ENCODE measurements at places on chromosomes 6 and 20.

GRCh38 chr20:24838546-24839535 is 110.2 kb upstream of the CST7 start:
- no peak for DNase-seq

GRCh38 chr6:53359843-53360092 is 11.0 kb upstream of the ELOVL5 start:
- no peak for DNase-seq

- no peak for DNase-seq
Observed at GRCh38 chr20:58267389-58268215, 39.1 kb upstream of the ANKRD60 start.

DNA sequence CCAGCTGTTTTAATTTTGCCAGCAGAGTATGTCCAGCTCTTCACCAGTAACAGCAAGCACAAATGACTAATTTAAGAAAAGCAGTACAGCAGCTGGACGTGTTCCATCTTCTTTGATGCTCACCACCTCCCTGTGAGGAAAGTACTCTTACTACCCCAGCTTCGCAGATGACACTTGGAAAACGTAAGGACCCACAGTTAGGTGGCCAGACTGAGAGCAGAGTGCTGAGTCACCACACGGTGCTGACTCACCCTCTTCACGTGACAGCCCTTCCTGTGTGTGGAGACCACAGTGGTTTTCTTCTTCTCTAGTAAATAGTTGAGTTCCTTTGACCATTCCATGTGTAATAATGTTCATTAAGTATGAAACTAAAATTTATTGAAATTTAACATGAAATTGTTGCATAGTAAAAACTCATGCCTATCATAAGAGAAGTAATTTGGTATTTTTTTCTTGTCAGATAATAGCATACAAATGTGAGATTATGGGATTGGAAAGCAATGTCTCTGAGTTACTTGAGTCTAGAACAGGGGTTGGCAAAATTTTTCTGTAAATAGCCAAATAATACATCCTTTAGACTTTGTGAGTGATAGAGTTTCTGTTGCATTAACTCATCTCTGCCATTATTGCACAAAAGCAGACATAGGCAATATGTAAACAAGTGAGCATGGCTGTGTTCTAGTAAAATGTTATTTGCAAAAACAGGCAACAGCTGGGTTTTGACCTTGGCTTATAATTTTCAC is 76.6 kb downstream of the SLX4IP start:
- DNase-seq, result peak; percentile 25

DNA sequence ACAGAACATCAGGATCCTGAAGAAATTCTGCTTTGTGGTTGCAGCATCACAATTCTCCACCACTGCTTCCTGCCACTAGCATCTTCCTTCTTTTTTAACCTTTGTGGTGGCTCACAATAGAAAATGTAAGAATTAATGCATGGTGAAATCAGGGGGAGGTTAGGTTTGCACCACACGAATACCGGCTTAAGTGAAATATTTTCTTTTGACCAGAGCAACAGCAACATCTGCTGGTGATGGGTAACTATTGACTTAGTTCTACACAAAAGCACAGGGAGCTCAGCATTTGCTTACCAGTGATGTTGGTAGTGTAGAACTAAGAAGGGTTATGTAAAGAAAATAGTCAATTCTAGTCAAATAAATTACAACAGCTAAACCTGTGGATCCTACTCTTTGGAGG is 280.5 kb downstream of the SYNE1 start:
- DNase-seq, result no peak

DNA sequence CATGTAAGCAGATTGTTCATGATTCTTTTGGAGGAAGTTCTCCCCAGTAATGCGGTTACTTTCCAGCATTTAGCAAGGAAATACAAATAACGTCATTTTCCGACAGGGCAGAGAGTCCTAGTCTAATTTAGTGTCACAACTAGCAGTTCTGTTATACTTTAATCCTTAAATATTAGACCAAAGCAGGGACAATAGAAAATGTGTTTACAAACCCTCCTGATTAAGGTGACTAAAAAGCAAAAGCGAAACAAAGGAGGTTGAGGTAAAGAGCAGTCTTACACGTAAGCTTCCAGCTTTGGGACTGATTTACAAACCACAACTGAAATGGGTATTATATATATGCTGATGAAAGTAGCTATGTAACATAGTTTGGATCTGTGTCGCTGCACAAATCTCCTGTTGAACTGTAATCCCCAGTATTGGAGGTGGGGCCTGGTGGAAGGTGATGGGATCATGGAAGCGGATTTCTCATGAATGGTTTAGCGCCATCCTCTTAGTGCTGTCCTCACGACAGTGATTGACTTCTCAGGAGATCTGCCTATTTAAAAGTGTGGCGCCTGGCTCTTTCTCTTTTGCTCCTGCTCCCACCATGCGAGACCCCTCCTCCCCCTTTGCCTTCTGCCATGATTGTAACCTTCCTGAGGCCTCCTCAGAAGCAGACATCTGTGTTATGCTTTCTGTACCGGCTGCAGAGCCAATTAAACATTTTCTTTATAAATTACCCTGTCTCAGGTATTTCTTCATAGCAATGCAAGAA is 81.9 kb downstream of the PLCB1 start:
- no peak for DNase-seq

GRCh38 chr20:17558154-17558940 is 11.5 kb upstream of the DSTN start:
- no peak for DNase-seq

GRCh38 chr20:57685146-57685758 is 24.6 kb downstream of the PMEPA1 start:
- no peak for DNase-seq

DNA sequence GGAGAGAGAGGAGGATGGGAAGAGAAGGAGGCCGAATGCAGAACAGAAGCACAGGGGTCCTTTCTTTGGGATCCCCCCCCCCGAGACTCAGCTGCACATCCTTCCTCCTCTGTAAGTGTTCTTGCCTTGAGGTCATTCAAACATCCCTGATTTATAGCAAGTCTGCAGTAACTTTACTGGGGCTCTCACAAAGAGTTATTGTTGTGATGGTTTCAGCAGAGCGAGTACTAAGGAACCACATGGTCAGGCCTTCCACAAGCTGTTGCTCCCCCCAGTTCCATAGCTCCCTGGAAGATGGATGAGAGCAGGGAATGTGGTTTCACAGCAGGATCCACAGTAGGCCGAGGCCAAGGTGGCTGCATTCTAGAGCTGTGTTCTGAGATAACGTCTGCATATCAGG is 351.4 kb upstream of the CDH4 start:
- no peak for DNase-seq

- DNase-seq, result no peak
Observed at GRCh38 chr6:12033770-12034169, 21.7 kb downstream of the HIVEP1 start.

GRCh38 chr6:9139746-9140145 is 704.4 kb upstream of the SLC35B3 start:
- DNase-seq, result no peak

DNA sequence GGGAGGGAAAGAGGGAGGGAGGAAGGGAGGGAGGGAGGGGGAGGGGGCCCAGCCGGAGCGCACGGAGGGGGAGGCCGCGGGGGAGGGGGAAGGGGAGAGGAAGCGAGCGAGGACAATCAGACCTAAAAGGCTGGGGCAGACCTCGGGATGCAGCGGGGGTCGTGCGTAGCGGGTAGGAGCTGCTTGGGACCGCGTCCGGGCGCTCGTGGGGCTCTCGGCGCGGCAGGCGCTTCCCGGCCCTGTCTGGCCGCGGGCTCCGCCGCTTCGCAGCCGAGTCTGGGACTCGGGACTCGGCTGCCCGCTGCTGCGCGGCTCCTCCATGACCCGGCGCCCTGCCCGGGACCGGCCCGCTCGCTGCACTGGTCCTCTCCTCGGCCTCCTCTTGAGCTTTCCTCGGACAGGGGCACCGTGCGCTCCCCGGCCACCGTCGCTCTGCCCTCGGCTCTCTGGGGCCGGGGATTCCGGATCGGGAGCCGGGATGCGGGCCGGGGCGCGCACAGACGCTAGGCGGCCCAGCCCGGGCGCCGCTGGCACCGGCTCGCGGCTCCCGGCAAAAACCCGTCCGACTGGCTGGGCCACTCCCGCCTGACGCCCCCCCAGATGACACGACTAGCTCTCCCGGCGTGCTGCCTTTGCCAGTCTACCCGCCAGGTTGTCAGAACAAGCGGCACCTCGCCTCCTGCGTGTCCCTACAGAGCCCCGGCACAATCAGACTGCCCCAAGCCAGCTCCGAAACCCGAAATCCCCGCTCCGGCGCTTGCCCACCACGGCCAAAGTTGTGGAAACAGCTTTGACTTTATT is 2.2 kb downstream of the TFAP2A start:
- no peak for DNase-seq

DNA sequence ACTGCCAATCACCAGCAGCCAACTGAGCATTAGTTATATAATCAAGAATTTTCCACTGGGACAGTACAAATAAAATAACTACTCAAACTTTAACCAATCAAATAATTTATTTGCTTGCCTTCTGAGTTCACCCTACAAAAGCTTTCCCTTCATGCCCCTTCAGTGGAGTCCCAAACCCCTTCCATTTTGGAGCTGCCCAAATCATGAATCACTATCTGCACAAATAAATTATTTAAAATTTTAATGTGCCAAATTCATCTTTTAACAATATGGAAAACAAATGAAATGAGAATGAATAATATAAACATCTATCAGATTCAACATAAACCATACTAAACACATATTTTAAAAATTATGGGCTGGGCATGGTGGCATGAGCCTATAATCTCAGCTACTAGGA is 85.9 kb downstream of the KIF13A start:
- DNase-seq, result no peak

- no peak for DNase-seq
Observed at GRCh38 chr6:20205722-20206161, 6.5 kb downstream of the MBOAT1 start.

DNA sequence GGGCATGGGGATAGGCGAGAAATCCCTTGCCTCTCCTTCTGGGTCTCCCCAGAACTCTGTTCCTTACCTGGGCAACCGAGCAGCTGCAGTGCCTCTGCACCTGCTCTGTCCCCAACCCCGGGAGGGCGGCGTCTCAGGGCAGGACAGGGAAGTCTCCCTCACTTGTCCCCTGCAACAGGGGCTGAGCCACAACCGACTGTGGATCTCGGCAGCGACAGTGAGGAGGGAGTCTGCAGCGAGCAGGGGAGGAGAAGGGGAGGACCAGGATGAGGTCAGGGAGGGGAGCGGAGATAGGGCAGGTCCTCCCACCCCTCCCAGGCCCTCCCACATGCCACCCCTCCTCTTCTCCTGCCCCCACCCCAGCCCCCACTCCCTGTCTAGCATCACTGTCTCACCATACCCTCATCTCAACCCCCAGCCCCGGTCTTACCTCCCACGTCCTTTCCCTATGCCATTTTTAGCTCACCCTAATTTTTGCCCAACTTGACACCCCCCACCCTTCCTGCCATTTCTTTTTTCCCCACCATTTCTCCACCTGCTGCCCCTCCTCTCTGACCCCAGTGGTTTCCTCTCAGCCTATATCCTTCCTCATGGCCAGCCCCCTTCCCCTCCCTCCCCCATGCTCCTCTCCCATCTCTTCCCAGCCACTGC is at the start of gene TNXB:
TNXB (minus strand) TSS at position 225 of the 651 bp plus-strand sequence. CDS start 11,140 bp downstream, outside the sequence.
- DNase-seq, result no peak

GRCh38 chr20:17825960-17826843 is 126.4 kb downstream of the BANF2 start:
- no peak for DNase-seq

- no peak for DNase-seq
Observed at GRCh38 chr6:129492260-129492659, 217.7 kb downstream of the ARHGAP18 start.

DNA sequence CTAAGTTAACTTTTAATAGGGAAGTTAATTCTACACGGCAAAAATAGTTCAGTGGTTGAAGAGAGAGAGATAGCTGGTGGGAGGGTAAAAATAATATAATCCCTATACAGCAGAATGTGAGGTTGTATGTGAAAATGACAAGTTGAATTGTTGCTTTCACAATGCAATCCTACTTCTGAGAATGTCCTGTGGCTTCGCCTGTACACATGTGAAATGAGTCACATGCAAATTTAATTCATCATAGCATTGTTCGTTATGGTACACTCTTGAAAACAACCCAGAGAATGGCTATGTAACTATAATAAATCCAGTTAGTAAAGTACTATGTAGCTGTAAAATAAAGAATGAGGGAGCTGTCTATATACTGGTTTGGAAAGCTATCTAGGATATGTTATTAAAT is 46.0 kb upstream of the HINT3 start:
- DNase-seq, result no peak

GRCh38 chr6:146581968-146582367 is 16.8 kb upstream of the ADGB start:
- no peak for DNase-seq

GRCh38 chr20:45771182-45771759 is 20.4 kb downstream of the WFDC3 start:
- peak; percentile 78 for DNase-seq

DNA sequence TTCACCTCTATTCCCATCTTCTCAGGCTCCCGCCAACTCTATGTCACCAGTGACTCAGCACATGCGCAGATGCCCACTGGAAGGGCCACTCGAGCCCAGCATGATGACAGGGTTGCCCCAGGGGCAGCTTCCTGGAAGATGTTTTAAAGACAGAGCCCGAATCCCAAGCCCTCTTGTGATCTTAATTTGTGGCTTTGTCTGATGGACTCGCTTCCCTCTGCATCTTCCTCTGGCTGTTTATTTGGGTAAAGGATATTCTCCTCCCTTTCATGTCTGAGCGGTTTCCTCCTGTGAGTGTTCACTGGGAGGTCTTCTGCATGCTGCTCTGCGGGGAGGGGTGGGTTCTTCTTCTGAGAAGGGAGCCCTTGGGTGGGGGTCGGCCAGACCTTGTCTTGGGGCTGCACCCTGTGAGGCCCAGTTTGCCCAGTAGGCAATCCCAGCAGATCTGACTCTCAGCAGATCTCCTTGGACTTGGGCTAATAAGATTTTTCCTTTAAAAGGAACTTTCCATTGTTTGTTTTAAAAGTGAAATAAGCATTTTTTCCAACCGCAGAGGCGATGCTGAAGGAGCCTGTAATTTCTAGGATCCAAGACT is 401.0 kb downstream of the CDC5L start:
- no peak for DNase-seq

All from nucleus accumbens (tissue), 56 donors.